ENCODE measurements at places on chromosomes 5 and 9.

DNA sequence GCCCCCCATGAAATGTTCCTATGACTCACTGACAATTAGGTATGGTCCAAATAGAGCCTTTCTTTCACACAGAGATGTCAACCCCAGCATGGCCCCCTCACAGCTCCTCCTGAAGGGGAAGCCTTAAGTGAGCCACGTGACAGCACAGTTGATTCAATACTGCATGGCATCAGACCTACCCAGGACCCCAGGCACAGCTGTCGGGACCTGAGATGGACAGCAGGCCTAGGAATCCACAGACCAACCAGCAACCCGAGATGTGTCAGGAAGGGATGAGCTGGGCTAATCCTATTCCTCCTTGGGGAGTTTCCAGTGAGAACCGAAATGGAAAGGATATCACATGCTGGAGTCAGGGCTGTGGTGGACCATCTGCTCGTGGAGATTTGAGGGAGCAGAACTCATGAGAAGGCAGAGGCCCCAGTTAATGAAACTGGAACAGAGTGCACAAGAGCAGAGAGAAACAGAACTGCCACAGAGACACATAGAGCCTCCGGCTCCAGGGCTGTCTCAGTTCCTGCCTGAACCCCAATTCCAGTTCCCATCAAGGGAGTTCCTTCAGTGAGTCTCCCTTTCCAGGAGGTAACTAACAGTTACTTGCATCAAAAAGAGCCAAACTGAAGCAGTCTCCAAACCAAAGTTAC lies 42.1 kb upstream of the SMIM23 start:
- no peak for DNase-seq

DNA sequence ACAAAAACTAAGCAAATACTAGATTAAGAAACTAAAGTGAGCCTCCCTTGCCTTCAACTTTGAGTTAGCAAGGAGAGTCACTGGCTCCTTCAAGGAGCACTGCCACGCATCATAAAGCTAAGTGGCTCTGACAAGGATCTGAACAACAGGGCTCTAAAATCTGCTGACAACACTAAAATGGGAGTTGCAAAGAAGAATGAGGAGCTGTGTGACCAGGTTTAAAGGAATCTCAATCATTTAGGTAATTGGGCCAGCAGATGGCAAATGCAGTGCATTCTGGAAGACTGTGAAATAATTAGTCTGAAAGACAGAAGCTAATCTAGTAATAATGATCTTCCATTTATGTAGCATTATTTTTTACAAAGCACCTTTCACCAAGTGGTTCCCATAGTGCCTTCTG lies 297.0 kb upstream of the TAS2R1 start:
- DNase-seq, result no peak

GRCh38 chr5:37899037-37899436 lies 59.2 kb upstream of the GDNF start:
- DNase-seq, result no peak

DNA sequence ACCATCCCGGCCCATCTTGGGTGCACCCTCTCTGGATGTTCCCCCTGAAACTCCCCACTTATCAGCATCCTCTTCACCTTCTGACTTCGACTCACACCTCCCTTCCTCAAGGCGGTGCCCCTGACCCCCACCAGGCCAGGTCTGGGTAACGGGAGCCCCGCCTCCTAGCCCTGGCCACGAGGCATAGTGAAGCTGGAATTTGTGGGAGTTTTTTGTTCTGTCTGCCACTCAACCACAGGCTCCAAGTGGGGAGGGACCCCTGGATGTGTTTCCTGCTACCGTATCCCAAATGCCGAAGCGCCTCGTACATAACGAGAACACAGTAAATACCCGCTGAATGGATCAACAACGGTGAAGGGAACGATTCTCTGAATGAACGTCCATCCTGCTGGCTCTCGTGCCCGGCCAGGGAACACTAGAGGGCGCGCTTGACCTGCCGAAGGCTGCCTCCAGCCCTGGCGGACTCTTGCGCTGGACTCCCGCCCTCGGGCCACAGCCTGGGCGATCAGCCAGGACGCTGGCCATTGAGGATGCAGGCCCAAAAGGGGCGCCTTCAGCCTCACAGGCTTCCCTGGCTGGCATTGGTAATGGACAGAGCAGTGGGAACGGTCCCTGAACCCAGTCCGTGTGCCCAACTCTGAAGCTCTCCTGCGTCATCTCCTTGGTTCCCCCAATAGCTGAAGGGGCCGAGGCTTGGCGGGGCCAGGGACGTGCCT lies 47.3 kb upstream of the PHYKPL start:
- DNase-seq, result peak; percentile 4

DNA sequence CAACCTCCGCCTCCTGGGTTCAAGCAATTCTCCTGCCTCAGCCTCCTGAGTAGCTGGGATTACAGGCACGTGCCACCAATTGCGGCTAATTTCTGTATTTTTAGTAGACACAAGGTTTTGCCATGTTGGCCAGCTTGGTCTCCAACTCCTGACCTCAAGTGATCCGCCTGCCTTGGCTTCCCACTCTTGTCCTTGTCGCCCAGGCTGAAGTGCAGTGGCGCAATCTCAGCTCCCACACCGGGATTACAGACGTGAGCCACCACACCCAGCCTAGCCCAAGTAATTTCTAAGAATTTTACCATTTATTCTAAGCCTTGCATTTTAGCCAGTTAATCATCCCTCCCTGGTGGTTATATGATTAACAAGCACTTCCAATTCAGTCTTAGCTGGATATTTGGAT lies 11.0 kb downstream of the NAIP start:
- DNase-seq, result no peak

GRCh38 chr5:53397845-53398244 lies 82.6 kb upstream of the FST start:
- no peak for DNase-seq

GRCh38 chr5:172494630-172495505 lies 40.5 kb upstream of the SH3PXD2B start:
- DNase-seq, result no peak

- DNase-seq, result no peak
Measured at GRCh38 chr5:62689599-62690368, 111.2 kb downstream of the LRRC70 start.

DNA sequence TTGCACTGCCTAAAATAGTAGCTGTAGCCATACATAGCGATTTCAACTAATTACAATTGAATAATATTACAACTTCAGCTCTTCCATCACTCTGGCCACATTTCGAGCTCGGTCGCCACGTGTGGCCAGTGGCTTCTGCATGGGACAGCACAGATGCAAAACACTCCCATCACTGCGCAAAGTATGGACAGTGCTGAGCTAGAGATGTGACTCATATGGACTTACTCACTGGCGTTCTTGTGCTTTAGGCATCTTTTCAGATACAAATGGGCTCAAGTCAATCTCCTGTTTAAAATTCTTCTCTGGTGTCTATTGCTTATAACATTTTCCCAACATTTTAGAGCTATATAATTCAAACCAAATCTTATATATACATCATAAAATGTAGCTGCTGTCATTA lies 222.7 kb downstream of the ELAVL2 start:
- no peak for DNase-seq

Data from BJ (cell line).